ENCODE measurements at places on chromosomes 4 and X.

DNA sequence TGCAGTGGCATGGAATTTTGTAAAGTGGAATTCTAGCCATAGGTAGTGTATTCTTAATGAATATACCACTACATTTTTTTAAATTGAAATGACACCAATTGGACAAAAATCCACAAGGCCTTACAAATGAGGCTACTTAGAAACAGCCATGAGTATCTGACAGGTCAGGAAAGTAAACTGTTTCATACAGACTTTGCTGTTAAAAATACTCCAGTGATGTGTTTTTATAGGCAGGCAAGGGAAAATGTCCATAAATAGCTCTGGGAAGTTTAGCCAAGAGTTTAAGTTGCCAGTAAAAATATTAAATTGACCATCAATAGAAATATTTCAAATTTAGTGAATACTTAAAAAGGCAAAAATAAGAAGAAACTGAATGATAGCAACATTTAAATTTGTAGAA lies 41.8 kb upstream of the PDLIM5 start:
- DNase-seq, result no peak

GRCh38 chrX:70264784-70265183 lies 3.4 kb upstream of the ARR3 start:
- DNase-seq, result no peak

DNA sequence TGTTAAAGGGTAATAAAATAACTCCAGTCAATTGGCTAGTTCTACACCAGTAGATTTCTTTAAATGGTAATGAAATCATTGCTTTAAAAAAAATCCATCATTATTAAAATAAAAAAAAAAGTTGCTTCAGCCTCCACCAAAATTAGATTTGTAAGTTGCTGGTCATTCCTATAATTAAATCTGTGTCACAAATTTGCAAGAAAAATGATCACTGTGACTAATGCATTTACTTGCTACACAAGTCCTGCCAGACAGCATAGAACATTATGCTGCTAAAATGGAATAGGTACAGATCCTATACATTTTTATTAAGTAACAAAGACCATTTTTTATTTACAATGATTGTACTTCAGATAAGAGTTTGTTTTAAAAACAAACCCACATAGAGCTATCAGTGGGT lies 85.8 kb downstream of the SLC10A7 start:
- no peak for DNase-seq

DNA sequence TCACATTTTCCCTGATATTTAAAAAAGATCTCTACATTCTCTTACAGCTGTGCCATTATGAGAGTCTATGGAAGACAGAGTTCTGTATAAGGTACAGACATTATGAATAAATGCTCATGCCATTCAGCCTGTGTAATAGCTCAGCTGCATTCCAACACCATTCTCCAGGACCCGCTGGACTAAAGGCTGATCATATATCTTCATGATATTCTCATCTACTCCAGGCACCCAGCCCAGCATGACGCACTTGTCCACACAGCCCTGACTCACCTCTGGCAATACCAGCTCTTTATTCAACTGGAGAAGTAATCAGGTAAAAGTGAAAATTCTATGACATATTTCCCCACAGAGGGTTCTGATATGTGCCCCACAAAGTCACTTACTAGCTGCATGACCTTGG lies 437.5 kb upstream of the FGF16 start:
- DNase-seq, result no peak

DNA sequence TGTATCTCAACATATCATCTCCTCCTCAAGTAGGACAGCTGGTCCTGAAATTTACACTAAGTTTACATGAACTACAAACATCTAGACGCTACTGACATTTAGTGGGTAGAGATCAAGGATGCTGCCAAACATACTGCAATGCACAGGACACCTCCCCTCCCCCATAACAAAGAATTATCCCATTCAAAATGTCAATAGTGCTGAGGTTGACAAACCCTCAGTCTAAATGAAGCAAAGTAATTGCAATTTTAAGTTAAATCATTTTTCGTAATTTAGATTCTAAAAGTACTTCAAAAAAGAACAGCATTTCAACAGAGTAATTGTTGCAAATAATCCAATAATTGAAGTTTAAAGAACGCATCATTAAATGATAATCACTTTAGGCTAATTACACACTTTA lies 1.2 kb downstream of the PRMT9 start:
- DNase-seq, result no peak

DNA sequence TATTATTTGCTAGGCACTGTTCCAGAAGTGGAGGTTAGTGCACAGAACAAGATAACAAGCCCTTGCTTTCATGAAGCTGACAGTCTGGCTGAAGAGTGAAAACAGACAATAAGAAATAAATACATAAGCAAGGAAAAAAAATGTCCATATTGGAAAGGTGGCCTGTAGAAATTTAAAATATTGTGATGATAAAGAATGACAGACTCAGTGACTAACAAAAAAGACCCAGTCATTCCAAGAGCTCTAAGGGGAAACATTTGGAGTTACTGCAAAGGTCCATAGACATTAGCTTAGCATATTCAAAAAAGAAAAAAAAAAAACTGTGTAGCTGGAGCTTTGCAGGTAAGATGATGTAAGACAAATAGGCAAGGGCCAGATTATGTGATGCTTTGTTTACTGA lies 1.0 kb upstream of the ANTXR2 start:
- no peak for DNase-seq

DNA sequence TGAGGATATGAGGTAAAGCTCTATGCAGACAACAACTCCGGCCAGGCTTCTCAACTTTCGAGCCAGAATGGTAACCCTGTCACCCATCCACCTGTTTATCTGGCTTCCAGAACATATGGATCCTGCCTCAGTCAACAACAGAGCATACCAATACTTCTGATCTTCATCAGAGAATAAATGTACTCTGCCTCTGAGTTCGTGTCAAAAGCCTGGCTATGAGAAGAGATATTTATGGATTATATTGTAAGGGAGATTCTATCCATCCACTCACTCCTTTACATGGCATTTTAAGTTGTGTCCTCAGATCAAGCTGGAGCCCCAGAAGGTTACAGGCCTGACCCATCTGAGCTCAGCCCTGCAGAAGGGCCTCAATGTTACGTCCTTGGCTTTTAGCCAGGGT lies 9.8 kb upstream of the FOXO4 start:
- DNase-seq, result no peak

GRCh38 chr4:7761720-7762119 lies 177.9 kb downstream of the AFAP1 start:
- DNase-seq, result peak; percentile 90

DNA sequence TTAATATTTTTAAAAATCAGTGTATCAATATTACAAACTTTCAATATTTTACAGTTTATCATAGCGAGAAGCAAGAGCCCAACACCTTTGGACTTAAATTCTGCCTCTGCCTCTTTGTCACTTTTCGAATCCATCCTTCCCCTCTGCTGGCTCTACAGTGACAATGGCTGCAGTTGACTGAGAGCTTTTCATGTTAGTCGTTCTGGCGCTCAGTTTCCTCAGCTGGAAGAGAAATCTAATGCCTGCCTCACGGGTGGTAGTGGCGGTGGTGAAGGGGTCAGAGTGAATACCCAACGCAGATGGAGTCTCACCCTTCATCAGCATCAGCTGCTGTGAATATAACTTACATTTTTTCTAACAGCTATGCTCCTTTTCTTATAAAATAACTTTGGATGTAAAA lies 144.8 kb downstream of the NWD2 start:
- DNase-seq, result no peak

- DNase-seq, result no peak
Observed at GRCh38 chr4:14644580-14645282, 357.6 kb upstream of the CPEB2 start.

- DNase-seq, result no peak
Observed at GRCh38 chrX:54093159-54093558, 48.9 kb upstream of the PHF8 start.

DNA sequence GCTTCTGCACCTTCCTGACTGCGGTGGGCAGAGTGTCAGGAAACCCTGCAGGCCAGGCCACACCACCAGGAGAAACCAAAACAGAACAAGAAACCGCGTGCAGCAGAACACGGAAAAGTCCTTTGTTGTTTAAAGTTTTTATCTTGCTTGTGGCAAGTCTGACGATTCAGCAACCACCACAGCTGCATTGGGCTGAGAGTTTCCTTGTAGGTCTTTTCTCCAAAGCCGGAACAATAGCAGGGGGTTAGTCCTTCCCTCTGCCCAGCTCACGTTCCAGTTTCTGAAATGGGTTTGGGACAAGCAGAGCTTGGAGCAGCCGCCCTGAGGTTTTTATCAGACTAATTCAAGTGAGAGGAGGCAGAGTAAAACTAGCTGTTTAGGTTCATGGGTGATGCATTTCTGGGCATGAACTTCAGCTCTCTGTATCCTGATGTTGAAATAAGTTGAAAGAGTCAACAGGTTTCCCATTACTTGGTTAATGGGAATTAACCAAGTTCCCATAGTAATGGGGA lies 216.9 kb downstream of the PTTG2 start:
- peak; percentile 52 for DNase-seq

GRCh38 chrX:150361070-150361776 lies 1.9 kb upstream of the MAMLD1 start:
- DNase-seq, result peak; percentile 19

DNA sequence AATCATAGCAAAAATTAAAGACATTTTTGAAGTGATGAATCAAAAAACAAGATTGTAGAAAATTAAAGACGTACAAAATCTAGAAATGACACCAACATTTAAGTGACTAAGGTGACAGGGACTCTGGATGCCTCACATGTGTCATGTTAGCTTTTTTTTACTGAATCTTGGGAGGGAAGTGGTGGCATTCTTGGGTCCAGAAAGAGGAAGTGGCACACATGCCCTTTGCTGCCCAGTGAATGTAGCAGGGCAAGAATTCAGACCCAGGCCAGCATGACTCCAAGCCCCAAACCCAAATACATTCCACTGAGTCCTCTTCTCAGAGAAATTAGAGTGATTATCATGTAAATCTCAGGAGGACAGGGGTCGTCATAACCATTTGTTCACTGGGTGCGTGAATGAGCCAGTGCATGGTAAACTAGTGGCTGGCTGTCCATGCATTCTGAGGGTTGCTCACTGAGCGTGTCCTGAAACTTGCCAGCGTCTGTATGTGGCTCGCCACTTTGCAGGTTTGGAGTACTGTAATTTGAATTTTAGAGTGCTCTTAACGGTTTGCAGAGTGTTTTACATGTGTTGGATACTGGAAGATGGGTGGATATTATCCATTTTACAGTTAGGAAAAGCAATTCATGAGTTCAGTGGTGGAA lies 55.4 kb upstream of the TBC1D14 start:
- no peak for DNase-seq

- no peak for DNase-seq
Observed at GRCh38 chrX:107747596-107748161, 27.9 kb downstream of the TSC22D3 start.

Data from GM13976 (cell line).